GM23248 (cell line): ENCODE measurements at places on chromosomes 1 and 21. TPM values are rescaled to one million over a fixed set of nuclear protein-coding genes. Genes with fewer than 3 reads are reported as not detected.

The PTGER3 gene
- 0.31 and 0.44 TPM in 2 replicates for polyA plus RNA-seq

The SERPINC1 gene
- not detected in 2 replicates for polyA plus RNA-seq

The RXFP4 gene
- 0.20 and 0.39 TPM in 2 replicates for polyA plus RNA-seq

The KRTAP7-1 gene
- not detected in 2 replicates for polyA plus RNA-seq

The OR2M2 gene
- not detected in 2 replicates for polyA plus RNA-seq

The OR2T35 gene
- not detected in 2 replicates for polyA plus RNA-seq
